ENCODE measurements at places on chromosomes 2 and 18. TPM values are rescaled to one million over a fixed set of nuclear protein-coding genes. Genes with fewer than 3 reads are reported as not detected.

RAB11FIP5 gene
- polyA plus RNA-seq = 18.8 TPM

GRCh38 chr2:65413610-65414009 is 18.8 kb downstream of the SPRED2 start:
- no peak for DNase-seq

C2orf15 gene
- 0.56 TPM for polyA plus RNA-seq

DNA sequence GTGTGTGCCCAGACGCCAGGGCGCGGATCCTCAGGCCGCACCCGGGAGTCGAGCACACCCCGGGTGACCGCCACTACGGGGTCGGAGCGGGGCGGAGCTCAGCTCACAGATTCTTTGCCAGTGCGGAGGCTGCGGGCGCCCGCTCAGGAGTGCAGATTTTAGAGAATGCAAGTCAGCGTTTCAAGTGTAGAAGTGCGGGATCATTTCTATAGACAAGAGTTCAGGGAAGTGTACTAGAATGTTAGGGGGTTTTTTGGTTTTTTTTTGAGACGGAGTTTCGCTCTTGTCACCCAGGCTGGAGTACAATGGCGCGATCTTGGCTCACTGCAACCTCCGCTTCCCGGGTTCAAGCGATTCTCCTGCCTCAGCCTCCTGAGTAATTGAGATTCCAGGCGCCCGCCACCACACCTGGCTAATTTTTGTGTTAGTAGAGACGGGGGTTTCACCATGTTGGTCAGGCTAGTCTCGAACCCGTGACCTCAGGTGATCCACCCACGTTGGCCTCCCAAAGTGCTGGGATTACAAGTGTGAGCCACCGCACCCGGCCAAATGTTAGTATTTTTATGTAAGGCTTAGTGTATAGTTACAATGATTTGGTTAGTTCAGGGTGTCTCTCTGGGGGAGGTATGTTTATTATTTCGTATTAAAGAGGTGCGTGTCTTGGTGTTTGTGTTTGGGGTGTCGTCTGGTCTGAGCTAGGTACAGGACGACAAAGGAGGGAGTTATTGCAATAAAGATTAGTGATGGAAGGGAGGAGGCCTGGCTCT is 619 bp upstream of the FAM168B start:
- DNase-seq = no peak

DNA sequence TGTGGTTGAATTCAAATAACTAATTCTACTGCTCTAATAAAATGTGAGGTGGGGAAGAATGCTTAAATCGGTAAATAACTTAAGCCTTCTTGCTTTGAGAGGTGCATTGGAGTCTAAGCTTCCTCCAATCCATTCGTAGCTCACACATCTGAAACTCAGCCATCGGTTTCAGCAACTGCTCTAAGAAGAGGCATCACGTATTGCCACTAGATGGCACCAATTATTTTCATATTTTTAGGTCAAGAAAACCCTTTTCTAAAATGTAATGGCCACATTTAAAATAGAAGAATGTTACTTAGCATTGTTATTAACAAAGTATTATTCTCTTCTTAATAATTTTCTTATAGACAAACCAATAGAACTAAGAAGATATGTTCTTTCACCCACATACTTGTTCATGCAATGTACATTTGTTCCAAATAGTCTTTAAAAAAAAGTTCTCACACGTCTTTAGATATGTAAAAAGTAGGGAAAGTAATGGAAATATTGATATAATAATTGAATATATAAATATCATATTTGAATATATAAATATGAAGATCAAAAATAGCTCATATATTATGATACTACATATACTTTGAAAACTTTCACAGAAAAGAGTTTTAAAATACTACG is 229.8 kb downstream of the CCDC178 start:
- peak; percentile 10 for DNase-seq

- peak; percentile 9 for DNase-seq
Measured at GRCh38 chr2:19899985-19900930, 1.5 kb downstream of the TTC32 start.

KCNK3 gene
- 1.5 TPM for polyA plus RNA-seq

GRCh38 chr2:217440000-217440399 is 562.8 kb downstream of the TNS1 start:
- DNase-seq = no peak

ARPC2 gene
- polyA plus RNA-seq = 212 TPM

IL1R2 gene
- polyA plus RNA-seq = 0.31 TPM

- peak; percentile 31 for DNase-seq
Measured at GRCh38 chr2:96408616-96409015, 73.0 kb downstream of the NCAPH start.

DNA sequence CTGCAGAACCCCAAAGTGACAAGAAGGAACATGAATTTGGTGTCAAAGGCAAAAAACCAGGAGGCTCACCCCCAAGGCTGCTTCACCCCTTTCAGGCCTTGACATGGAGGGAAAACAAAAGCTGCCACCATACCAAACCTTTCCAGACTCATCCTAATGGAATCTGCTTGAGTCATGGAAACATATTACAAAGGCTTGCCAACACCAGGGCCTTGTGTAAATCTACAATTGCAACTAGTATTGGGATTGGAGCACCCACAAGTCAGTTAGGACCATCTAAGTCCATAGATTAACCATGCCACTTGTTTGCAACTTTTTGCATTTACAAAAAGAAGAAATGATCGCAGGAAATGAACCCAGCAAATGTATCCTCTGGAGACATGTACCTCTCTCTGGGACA is 297.6 kb downstream of the CDCA7 start:
- DNase-seq = no peak

- peak; percentile 64 for DNase-seq
Measured at GRCh38 chr2:54624591-54625071, 98.8 kb upstream of the EML6 start.

DNA sequence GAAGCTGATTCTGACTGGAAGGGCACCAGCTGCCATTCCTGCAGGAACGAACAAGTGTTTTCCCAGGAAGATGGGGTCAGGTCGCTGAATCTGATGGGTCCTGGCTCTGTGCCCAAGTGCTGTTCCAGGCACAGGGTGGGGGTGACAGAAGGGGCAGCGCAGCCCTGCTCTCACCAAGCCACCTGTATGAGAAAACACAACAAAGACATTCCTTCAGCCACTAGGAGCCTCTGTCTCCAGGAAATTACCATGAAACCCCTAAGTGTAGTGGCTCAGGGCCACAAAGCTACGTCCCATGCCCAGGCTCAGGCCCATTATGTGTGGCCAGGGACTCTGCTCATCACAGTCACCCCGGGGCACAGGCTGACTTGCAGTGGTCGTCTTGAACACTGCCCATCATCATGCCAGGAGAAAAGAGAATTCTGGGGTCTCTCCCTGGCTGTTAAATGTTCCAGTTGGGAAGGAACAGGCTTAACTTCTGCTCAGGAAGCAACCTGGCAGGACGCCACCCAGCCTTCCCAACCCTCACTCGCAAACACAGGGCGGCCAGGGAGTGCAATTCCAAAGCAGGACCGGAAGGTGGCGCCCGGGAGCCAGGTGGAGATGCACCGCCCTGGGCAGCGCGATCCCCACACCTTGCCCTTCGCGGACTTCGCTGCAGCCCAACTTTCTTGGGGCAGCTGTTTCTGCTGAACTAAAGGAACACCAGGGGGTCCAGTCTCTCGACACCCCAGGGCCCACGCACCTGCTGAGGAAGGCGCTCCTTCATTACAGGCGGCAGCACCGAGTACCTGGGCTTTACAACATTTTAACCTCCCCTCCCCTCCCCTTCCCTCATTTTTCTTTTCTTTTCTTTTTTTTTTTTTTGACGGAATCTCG is 11.0 kb upstream of the SFTPB start:
- peak; percentile 71 for DNase-seq

DNA sequence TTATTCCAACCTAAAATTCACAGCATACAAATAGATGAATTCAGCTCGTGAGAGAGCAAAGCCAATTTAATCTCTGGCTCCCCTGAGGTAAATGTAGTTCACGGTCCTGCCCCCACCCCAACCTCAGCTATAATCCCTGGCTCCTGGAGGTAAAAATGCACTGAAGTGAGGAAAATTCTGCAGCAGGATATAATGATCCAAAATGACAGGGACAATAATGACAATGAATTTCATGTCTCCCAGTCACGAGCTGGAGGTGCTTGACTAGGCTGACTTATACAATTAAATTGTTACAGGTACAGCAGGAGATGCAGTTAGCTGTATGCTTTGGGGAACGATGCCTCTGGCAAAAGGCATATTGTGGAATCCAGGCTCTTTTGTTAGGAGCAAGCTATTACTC is 82.0 kb downstream of the GPD2 start:
- no peak for DNase-seq

ORMDL1 gene
- 52.1 TPM for polyA plus RNA-seq

DNA sequence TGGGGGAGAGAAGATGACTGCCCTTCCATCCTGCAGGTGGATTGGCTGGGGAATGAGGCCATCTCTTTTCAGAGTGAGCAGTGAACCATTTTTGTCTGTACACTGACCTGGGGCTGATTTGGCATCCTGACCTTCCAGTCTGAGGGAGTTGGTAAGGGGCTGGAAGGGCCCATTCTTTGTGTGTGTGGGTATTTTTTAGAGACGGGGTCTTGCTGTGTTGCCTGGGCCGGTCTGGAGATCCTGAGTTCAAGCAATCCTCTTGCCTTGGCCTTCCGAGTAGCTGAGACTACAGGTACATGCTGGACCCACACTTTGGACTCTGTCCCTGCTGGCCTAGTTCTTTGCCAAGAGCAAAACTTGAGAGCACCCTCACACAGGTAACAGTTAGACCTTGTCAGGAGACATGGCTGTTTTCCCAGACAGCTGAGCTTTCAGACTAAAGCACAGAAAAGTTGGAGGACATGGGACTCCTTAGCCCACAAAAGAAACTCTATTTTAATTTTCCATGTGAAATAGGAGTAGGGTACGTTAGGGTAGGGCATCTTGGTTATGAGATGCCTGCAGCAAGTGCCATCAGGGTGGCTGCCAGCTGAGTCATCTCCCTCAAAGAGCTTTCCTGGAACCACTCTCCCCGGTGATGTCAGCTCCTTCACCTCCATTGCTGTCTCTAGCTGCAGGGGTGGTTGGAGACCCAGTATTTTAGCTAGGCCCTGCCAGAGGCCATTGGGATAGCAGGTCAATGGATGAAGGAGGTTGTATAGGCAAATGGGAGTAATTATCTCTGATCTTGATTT is 60.7 kb downstream of the DGKD start:
- DNase-seq = no peak

- DNase-seq = peak; percentile 1
Measured at GRCh38 chr2:145484448-145485097, 964.7 kb upstream of the ZEB2 start.

- no peak for DNase-seq
Measured at GRCh38 chr2:9268301-9269080, 61.9 kb downstream of the ASAP2 start.

DNA sequence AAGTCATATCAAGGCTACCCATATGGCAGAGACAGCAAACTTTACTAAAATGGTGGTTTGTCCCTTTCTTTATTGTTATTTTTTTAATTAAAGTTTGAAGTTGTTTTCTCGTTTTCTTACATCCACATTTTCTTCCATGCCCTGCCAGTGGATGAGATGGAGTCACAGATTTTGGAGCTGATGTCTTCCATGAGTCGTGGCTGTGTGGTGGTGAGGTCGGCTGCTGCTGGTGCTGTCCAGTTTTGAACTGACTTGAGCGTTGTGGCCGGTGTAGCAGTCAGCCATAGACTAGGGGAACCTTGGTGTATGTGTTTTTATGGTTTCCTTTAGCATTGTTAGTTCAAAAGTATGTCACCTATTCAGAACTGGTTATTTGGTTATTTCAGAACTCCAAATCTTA is 182.8 kb downstream of the SH3RF3 start:
- DNase-seq = no peak

DNA sequence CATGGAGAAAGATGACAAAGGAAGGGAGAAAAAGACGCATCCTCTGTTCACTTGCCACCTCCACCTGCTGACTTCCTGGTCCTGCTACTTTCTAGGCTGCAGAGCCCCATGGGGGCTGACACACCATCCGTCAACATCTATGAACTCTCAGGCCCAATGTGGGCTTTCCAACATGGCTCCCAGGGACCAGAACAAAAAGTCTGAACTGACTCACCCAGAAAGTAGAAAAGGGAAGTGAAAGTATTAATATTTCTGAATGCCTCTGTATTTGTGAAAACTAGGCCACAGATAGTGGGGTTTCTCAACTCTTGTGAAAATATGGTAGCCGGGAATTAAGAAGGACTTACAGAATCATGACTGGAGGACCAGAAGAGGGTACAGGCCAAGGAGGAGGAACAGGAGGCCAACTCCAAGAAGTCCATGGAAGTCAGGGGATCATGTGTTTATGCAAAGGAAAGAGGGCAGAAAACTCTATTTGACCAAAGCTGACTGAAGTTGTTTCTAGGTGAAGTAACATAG is 123.1 kb upstream of the CAB39 start:
- DNase-seq = no peak

LCLAT1 gene
- polyA plus RNA-seq = 8.5 TPM

MAP4K3 gene
- polyA plus RNA-seq = 36.9 TPM

DNA sequence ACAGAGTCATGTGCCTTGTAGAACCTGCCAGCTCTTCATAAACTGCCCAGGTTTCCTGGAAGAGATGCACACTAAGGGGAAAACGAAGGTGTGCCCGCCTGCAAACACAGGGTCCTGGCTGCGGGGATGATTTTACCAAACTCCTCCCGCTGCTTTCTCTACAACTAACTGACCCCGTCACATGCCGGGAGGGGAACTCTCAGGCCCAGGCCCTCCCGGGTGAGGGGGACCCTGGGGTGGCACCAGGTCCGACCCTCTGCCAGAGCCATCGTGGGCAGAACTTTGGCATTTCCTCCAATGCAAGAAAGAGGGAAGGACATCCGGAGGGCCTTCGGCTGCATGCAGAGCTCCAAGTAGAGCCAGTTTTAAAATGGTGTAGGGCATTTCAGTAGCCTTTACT is 28.6 kb downstream of the CAPN13 start:
- DNase-seq = no peak

ALK gene
- polyA plus RNA-seq = 0.18 TPM

HOXD13 gene
- polyA plus RNA-seq = not detected

DNA sequence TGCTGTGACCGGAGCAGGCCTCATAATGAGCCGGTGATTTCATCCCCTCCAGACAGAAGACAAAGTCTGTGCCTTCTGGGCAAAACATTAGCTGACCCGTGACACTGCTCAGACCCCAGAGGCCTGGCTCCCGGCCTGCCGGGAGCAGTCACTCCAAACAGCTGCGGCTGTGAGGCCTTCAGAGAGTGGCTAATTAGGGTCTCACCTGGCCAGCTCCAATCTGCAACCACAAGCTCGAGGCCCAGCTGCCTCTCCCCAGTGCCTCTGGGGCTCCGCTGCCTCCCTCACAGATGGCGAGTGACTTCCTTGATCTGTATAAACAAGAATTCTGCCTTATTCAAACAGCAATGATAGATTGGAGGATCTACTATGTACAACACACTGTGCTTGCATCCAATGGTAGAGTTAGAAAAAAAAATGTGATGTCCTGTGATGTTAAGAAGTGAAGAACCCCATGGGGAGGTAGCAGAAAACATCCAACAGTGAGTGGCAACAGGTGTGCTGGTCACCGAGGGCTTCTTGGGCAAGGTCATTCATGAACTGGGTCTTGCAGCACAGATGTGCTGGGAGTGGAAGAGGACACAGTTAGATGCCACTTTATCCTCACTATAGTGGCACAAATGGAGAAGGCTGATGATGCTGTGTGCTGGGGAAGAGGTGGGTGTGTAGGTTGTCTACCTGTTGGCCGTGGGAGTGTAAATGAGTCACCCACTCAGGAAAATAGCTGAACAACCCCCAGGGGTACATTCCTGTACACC is 98.2 kb upstream of the ASAP2 start:
- no peak for DNase-seq

LOXHD1 gene
- 2.8 TPM for polyA plus RNA-seq

SCN7A gene
- polyA plus RNA-seq = 46.2 TPM

SLC38A11 gene
- polyA plus RNA-seq = 0.15 TPM

- DNase-seq = no peak
Measured at GRCh38 chr2:213500881-213501280, 216.6 kb downstream of the SPAG16 start.
